Panc1 (cell line): ENCODE measurements at places on chromosomes 11 and 22. TPM values are rescaled to one million over a fixed set of nuclear protein-coding genes. Genes with fewer than 3 reads are reported as not detected.

DNA sequence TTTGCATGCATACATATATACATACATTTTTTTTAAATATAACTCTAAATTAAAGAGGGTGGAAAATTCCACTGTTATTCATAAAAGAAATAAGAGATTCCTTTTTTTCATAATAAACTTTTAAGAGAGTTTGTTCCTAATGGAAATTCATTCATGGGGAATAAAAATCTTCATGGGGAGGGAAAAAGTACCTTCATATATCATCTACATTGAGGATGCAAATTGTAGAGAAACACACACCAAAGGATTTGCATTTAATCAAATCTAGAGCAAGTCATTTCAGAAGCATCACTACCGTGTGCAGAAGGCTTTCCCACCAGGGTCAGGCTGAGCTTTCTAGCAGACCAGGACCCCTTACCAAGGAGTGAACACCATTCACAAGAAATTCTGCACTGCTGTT lies at the start of gene POU2AF2:
Gene POU2AF2, plus strand, starts transcription at position 301 of the 400 bp plus-strand sequence. CDS start 129 bp downstream, outside the sequence.
- DNase-seq: no peak
- H3K4me3 ChIP-seq: no peak within 1 kb of the TSS
- H3K36me3 ChIP-seq: no peaks in the 10 kb centered on the region

- no peaks in the 10 kb centered on the region for H3K4me1 ChIP-seq
- no peak overlapping the region for H3K4me3 ChIP-seq
Measured at GRCh38 chr22:44045145-44045544, 21.0 kb downstream of the PARVB start.

DNA sequence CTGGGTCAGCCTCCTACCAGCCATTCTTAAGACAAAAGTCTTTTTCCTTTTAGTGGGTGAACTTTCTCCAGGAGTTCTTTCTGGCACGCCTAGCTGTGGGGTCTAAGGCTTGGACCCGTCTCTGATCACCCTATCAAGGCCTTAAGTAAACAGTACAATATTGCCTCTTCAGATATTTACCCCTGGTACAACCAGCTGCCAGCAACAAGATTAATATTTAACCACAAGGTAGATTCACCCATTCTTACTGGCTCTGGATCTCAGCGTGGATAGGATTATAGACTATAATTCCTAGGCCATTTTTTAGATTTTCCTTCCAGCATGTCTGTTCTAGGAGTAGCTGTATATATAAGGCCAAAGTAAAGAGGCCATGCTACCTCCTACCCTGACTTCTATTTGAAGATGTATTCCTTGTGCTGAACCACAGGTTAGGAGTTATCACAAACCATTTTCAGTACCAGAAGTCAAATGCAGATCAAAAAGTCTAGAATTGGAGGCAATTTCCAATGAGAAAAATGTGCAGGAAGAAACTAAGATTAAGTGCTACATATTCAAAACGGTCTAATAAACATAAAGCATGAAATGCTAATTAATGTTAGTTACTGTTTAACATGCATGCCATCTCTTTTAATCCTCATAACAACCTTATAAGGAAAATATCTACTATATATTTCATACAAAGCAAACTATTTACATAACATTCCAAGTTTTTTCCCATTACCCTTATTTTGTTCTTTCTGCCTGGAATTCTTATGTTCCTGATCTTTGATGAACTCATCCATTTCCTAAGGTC lies 110.0 kb upstream of the SYN3 start:
- H3K4me1 ChIP-seq: no peaks in the 10 kb centered on the region
- H3K36me3 ChIP-seq: no peaks in the 10 kb centered on the region
- H3K27ac ChIP-seq: no peak overlapping the region
- H3K4me3 ChIP-seq: no peak overlapping the region
- H3K27me3 ChIP-seq: no peaks in the 10 kb centered on the region

- DNase-seq: no peak
- H3K36me3 ChIP-seq: no peaks in the 10 kb centered on the region
- no peaks in the 10 kb centered on the region for H3K4me1 ChIP-seq
- no peak overlapping the region for H3K4me3 ChIP-seq
Measured at GRCh38 chr11:104653407-104653806, 244.9 kb downstream of the CASP12 start.

- H3K4me3 ChIP-seq: no peak overlapping the region
- no peaks in the 10 kb centered on the region for H3K4me1 ChIP-seq
- DNase-seq: no peak
- no peaks in the 10 kb centered on the region; the same call in 1 of the 2 replicates for H3K27me3 ChIP-seq
- no peaks in the 10 kb centered on the region for H3K36me3 ChIP-seq
Measured at GRCh38 chr22:32862936-32863661, 61.6 kb downstream of the TIMP3 start.

The KREMEN1 gene
- 2.2 TPM for total RNA-seq

The MOGAT2 gene
- total RNA-seq: 0.08 TPM

The LRRC74B gene
- total RNA-seq: not detected
